Caudate nucleus (tissue), 63 donors: ENCODE measurements at places on chromosomes 5 and 9.

DNA sequence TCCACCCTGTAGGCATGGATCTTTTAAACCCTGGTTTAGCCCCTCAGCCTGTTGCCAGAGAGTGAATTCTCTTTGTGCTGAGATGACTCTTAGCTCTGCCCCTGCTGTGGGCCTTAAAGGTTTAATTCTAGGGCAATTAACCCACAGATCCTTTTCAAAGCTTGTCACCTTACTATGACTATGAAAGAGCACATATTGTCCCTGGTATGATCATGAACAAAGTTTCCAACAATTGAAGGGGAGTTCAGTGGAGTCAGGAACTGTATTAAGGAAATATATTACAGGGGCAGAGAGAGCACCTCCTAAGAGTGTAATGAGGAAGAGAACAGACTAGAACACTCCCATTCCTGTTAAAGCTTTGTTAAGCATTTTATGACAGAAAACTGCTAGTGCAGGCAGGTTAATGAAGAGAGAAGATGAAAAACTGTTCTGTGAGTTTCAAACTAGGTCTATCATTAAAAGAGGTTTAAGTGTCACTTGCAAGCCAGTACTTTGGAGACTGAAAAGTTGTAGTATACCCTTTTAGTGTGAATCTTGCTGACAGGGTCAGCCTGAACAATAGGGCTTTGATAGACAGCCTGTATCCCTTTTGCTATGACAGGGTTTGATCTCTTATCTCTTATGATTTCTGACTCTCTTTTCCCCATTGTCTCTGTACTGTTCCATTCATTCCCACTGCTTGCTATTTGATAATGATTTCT lies 104.2 kb upstream of the ELL2 start:
- DNase-seq, result no peak

- no peak for DNase-seq
Observed at GRCh38 chr5:32810804-32811203, 99.7 kb downstream of the NPR3 start.

GRCh38 chr5:139186261-139186660 lies 11.9 kb downstream of the SIL1 start:
- no peak for DNase-seq

- no peak for DNase-seq
Observed at GRCh38 chr5:54516051-54516655, 1.4 kb upstream of the SNX18 start.

DNA sequence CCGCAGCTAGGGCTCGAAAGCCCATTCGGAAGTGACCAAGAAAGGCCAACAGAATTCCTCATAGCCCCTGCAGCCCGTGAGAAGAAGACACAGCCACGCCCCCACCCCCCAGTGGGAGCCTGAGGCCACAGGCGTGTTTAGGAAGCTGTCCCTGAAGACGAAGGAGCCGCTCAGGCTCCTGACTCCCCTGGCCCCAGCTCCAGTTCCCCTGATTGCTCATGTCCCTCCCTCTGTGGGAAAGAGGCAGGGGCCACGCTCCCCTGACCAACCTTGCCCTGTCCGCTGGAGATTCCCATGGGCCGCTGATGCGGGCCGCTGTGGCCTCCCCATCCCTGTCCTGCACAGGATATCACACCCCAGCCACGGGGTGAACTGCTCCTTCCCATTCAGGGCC lies 13.6 kb downstream of the ROPN1L start:
- no peak for DNase-seq

- DNase-seq, result no peak
Observed at GRCh38 chr5:168346417-168346816, 55.0 kb downstream of the WWC1 start.

DNA sequence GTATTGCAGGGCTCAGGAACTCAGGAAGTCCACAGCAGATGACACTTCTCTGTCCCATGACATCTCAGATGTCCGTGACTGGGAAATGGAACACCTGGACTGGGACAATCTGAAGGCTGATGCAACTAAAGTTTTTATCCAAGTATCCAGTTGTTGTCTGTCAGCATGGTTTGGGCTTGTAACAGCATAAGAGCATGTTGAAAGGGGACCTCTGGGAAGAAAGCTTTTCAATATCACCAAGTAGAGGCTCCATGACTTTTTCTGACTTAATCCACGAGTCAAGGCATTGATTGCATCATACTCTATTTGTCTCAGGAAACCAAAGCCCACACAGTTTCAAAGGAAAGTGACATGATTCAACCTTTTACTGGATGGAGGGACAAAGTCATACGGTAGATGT lies 807.7 kb downstream of the MTRR start:
- no peak for DNase-seq

- no peak for DNase-seq
Observed at GRCh38 chr5:43663916-43664315, 60.9 kb downstream of the NNT start.
